ENCODE measurements at places on chromosomes 5 and 9.
A peak's percentile ranks its signal among the peaks of the same experiment; 100 is the strongest.

DNA sequence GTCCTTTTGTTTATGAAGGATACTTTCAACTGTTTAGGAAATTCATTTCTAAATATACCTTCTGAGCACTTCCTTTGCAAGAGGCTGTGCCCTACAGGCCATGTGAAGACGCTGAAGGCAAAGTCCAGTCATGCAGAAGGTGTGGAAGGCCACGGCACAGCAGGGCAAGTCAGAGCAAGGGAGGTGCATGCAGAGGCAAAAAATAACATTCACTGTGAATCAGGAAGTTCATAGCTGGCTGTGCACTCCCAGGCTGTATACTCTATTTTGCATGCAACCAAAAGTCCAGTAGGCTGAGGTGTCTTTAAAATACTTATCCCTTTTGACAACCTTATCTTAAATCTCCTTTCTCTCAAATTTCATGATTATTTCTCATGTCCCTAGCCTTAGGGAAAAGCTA lies 50.3 kb downstream of the GNAQ start:
- DNase-seq: peak; percentile 89

GRCh38 chr9:119771341-119771740 lies 402.1 kb upstream of the BRINP1 start:
- DNase-seq: no peak

DNA sequence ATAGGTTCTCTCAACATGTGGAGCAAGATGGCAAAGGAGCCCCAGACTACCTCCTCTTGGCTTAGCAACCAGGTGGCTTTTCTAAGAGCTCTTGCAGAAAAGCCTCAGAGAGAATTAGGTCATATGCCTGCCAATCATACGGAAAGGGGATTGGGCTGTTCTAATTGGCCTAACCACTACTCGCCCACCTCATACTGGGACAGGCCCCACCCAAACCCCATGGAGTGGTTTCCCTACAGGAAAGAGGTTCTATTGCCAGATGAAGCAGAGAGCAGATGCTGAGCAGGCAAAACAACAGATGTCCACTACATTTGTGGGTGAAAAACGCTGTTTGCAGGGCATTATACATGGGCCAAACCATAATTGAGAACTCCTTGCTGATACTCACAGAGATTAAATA lies 29.0 kb downstream of the ABLIM3 start:
- DNase-seq: no peak

DNA sequence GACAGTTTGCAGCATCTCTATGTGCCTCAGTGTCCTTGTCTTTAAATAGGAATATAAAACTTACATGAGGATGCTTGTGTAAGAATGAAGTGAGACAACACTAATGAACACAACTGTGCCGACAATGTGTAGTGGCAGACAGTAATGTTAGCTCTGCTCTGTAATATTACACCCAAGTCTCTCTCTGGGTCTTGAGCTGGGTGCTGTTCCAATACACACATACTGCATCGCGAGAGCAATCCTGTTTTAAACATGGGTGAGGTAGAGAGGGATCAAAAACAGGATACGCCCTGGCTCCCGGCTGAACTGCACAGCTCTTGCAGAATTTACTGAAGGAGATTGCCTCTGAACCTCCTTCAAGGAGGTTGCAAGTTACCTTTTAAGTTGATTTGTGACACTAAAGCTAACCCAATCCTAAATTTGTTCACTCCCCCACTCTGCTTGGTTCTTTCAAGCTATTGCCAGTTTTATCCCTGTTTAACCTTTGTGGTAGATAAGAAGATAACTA lies 155.2 kb upstream of the ISL1 start:
- no peak for DNase-seq

GRCh38 chr9:18705796-18706392 lies 231.9 kb downstream of the ADAMTSL1 start:
- no peak for DNase-seq

DNA sequence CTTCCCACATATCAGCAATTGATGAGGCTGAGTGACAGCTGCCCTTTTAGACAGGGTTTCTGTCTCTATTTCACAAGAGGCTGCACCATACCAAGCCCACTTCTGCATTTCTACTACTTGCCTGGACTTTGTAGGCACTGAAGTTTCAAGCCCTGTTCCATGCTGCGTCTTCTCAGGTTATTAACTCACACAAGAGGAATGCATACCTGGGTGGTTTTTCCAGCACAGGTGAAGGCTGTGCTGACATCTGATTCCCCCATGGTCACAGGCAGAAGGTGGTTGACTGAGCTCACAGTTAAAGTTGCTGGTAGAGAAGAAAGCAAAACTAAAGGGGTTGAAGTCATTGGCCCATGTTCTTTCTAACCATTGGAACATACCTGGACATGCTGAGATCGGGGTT lies 86.6 kb downstream of the MAMDC2 start:
- no peak for DNase-seq

GRCh38 chr5:138653502-138653901 lies 78.3 kb upstream of the HSPA9 start:
- DNase-seq: no peak

GRCh38 chr5:32290922-32291321 lies 21.8 kb downstream of the MTMR12 start:
- DNase-seq: no peak

- no peak for DNase-seq
Measured at GRCh38 chr9:26310294-26310693, 582.3 kb downstream of the CAAP1 start.

DNA sequence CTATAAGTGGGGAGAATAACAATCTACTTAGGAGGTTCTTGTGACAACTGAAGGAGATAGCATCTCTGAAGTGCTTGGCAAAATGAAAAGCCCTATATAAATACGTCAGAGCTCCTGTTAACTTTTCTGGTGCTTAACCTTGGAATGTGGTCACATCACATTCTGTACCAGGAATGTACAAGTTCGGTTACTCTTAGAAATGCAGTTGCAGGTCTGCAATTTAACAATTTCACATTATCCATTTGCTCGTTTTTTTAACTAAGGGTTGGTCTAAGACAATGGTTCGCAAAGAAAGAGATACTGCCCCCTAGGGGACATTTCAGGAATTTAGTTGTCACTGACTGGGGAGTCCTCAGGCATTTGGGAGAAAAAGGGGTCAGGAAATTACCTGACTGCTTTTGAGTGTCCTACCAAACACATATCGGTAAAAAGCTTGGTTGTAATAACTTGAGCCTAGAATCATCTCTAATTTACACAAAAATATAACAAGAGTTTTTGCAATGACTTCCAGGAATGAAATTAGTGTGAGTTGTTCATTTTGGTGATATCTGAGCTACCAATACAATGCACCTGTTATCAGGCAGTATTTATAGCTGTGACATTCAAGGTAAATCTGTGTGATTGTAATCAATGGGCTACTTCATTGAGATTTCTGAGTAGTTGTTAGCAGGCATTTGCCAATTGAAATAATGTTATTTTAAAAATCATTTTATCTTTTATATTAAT lies 5.4 kb upstream of the HBEGF start:
- peak; percentile 82 for DNase-seq

DNA sequence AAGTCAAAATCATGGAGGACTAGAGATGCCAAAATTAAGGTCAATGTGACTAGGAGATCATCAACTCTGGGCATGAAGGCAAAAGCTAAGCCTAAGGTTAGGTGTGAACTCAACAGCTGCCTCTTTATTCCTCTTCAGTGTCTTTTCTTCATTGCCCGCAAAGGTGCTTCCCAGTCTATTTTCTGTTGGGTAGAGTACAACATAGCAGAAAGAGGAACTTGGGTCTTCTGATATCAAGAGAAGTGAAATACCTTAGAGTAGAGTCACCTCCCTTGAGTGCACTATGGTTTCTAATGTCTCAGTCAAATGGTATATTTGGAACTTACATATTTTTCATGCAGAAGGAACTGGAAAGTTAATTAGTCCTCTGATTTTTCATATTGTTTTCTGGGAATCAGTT lies 122.5 kb upstream of the GRIN3A start:
- no peak for DNase-seq

DNA sequence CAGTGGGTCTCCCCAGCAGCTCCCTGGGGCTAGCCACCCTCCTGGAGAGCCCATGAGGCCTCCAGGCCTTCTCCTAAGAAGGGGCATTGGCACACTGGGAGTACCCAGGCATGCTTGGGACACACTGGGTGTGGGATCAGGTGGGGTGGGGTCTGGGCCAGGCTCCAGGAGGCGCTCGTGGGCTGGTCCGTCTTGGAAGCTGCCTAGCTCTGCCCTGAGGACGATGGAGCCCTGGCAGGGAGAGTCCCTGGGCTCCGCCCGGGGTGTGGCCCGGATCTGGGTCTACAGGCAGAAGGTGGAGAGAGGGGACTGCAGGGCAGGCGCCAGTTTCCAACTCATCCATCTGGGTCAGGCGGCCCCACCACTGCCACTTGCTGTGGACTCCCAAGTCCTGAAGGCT lies 2.4 kb downstream of the PRRX2 start:
- DNase-seq: no peak

DNA sequence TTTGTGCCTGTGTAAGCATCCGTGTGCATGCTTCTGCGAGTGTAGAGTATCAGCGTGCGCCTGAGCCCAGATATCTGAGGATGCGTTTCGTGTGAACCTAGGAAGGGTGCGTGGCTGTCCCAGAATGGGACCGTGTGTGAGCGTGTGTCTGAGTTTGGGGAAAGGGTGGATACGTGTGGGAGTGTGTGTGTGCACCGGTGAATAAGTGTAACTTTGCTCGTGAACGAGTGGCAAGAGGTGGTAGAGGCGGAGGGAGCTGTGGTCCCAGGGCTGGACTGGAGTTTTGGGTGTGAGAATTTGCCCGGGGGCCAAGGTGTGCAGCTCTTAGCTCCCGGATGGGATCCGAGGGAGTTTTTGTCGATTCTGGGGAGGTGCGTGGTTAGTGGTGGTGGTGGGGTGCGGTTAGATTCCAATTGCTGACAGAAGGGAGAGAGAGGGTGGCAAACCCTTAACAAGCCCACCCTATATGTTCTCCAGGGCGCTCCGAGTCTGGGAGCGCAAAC lies 686 bp upstream of the COL27A1 start:
- no peak for DNase-seq

DNA sequence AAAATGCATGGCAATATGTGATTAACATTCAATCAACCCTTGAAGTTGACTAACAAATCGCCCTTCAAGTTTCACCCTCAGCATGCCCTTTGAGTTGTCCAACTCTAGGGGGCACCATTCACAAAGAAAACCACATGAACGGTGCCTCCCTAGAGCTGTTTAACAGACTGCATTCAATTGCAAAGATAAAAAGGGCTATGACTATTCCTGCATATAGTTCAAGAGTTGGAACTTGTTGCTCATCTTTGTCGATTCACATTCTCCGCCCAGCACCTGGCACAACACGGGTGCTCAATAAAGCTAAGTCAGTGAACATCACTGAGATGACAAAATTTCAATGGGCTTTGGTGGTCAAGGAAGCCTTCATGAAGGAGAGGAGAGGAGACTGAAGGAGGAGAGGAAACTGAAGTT lies 69.6 kb upstream of the SLC30A5 start:
- DNase-seq: peak; percentile 69

- no peak for DNase-seq
Measured at GRCh38 chr5:137091472-137091871, 407.7 kb downstream of the SPOCK1 start.

DNA sequence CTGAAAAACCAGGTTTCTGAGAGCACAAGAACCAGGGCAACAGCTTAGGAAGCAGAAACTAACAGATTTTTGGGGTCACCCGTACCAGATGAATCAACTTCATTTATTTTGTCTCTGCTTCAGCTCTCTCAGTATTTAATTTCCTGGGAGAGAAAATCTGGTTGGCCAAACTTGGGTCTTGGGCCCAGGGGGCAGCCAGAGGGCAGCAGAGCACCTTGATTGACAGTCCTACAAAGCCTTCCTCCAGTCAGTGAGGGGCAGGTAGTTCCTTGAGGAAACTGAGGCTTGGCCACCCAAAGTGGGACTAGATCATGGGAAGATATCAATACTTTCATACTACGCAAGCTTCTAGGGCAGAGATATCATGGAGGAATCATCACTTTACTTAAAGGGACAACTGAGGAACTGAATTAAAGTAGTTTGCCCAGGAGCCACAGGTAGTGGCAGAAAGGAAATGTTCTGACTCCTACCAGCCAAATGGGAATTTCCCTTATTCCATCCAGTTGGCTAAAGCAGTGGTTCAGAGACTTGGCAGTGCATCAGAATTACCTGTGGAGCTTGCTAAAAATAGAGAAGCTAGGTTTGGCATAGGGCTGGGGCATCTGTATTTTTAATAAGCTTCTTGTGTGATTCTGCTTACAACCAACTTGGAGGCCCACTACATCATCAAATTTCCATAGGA lies 21.5 kb upstream of the ARHGAP26 start:
- peak; percentile 55 for DNase-seq

DNA sequence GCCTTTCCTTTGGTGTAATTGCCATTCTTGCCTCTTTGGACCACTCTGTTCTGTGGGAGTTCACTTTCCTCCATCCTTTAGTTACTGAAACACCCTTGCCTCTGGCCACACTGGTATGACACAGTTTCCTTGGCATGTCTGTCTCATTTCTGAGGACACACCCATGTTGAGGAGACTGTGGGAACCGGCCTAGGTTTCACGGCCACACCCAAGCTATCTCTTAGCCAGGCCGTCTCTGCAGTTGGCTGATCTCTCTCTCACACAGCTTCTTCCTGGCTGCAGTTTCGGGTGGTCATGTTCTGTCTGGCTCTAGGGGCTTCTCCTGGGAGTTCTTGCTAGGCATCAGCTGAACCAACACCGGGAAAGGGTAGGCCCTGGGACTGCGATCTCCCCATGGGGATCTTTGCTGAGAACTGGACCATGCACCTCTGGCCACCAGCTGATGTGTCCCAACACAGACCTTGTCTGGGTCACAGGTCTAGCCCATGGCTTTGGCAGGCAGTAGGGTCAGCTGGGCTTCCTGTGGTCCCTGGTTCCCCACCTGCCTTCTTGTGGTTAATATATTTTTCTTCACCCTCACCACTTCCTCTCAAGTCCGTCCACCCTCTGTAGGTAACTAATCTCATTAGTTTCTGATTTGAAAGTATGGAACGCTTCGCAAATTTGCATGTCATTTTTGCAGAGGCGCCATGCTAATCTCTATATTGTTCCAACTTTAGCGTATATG lies 24.9 kb downstream of the ARHGEF37 start:
- no peak for DNase-seq

DNA sequence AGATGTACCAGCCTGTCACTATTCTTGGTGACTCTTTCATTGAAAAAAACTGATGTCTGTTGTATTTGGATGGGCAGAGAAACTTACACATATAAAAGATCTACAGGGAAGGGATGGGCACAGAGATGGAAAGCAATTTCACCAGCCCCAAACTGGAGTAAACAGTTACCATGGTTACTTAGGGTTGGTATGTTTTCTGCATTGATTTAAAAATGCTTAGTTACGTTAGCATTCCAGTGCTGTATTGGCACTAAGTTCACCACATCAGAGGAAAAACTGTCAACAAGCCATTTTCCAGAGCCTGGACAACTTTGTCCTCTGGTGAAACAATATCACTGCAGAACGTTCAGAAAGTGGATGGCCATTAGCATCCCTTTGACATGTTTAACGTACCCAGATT lies 28.0 kb downstream of the MARCHF3 start:
- DNase-seq: no peak

- DNase-seq: no peak
Measured at GRCh38 chr9:95721061-95721531, 154.4 kb upstream of the ERCC6L2 start.

DNA sequence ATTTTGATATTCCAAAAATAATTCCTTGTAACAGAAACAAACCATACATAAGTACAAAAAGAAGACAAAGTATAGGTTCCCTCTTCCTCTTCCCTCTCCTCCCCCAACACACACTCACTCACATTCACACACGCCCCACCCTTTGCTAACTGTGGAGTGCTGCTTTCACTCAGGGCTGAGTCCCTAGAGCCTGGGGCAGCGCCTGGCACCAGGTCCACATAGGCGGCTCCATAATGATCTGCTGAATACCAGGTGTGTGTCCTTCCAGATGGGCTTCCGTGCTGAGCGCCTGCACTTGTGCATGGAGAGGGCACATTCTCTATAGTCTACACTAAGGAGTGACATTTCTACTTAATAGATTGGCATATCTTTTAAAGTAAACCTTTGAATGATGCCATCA lies 3.7 kb downstream of the SEMA4D start:
- DNase-seq: no peak

All from KBM-7 (cell line).